CD4-positive, alpha-beta T cell treated with Interleukin-6 for 4 hours (primary cell): ENCODE measurements at places on chromosomes 5 and 9.

DNA sequence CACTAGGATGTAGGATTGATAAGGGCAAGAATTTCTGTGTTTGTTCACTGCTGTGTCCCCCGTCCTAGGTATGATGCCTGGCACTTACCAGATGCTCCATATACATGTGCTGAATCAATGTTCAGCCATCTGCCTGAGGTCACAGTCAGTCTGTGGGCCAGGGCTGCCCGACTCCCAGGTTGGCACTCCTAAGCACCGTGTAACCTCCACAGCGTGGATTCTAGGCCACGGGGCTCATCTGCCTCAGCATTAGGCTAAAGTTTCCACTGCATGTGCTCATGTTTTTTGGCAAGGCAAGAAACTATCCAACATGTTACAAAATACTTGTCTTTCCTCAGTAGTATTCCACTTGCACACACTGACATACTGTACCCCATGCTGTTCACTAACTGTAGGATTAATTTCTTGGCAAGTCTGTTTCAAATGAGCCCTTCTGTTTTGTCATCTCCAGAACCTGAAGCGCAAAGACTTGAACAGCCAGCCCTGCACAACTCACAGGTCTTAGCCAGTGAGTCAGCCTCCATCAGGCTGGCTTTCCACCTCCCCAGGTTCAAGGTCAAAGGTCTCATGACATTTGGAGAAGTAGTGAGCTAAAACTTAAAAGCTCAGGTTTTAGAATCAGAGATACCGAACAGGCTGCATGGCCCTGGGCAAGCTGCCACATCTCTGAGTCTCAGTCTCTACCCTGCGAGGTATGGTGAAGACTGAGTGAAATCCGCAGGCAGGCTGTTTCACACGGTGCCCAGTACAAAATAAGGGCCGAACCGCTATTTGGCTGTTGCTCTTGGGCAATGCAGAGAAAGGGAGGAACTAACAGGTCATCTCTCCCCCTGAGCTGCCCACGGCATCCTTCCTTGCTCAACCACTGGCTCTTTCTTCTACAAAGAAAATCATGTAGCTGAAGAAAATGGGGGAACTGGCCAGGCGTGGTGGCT is 7.2 kb downstream of the TOR1A start:
- DNase-seq, result no peak

DNA sequence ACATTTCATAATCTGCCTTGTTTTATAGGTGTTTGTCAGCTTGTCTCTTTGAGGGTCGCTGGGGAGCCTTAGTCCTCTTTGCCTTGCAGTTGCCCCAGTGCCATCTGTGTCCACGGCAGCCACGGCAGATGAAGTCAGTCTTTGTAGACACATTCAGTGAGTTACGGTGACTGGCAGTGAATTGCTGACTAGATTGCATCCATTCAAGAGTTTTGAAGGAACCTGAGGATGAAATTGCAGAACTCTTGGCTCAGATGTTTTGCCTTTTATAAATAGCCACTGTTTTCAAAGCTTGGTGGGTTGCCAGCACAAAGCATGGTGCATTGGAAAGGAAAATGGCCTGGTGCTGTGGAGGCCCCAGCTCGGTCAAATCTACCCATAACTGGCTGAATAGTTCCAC is 125.6 kb downstream of the TRIO start:
- DNase-seq, result no peak

DNA sequence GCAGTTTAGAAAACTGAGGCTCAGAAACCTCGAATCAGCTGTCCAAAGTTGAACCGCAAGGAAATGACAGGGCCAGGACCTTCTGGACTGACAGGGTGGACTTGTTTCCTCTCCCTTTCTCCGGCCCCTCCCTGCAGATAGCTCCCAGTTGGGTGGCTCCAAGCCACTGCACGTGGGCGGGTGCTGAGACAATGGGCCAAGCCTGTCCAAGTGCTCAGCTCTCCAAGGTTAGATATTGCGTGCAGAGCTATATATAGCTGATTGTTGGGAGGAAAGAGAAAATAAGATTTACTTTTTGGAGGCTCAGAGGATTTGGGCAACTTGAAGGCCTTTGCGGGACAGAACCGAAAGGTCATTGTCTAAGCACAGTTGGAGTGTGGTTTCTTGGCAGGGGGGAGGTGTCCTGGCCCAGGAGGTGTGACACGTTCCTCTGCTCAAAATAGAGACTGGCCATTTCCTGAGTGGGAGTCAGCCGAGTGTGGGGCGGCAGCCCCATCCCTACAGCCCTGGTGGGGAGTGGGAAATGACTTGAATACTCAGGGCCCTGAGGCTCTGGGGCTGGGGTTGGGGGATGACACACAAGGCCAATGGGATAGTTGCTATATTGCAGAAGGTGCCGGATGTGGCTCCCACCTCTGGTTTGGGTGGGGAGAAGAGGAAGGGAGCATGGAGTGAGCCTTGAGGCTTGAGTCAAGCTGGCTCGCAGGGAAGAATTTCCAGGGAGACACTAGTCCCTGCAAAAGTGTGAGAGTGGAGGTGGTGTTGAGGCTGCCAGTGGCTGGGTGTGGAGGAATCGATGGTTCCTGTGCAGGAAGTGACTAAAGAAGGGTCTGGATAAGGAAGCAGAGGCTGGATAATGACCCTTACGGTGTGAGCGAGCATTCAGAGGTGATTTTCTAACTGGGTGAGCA is 44.4 kb upstream of the SMAD5 start:
- DNase-seq, result no peak

GRCh38 chr5:113520429-113520828 is 6.9 kb downstream of the YTHDC2 start:
- no peak for DNase-seq

- no peak for DNase-seq
Observed at GRCh38 chr5:95026718-95027117, 258.2 kb downstream of the MCTP1 start.

GRCh38 chr9:125674981-125675973 is 31.7 kb downstream of the MAPKAP1 start:
- no peak for DNase-seq

DNA sequence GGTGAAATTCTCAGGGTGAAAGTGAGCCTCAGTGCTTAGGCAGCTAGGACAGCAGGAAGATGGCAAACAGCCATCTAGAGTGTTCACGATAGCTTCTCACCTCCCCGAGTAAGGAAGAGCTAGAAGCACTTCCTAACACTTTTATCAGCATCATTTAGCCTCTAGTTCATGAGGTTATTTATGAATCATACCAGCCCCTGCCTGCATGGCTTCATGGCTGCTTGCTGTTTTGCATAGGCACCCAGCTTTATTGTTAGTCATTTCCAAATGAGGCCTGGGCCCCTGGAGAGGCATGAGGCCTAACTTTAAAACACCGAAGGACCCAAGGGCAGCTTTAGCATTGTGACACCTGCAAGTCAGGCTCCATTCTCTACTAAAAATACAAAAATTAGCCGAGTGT is 134.9 kb upstream of the PANK3 start:
- no peak for DNase-seq

GRCh38 chr9:95780121-95780520 is 95.4 kb upstream of the ERCC6L2 start:
- no peak for DNase-seq

GRCh38 chr5:133930061-133930812 is 38.2 kb downstream of the C5orf15 start:
- peak; percentile 61 for DNase-seq

- DNase-seq, result no peak
Observed at GRCh38 chr5:133478199-133478985, 133.9 kb downstream of the FSTL4 start.

DNA sequence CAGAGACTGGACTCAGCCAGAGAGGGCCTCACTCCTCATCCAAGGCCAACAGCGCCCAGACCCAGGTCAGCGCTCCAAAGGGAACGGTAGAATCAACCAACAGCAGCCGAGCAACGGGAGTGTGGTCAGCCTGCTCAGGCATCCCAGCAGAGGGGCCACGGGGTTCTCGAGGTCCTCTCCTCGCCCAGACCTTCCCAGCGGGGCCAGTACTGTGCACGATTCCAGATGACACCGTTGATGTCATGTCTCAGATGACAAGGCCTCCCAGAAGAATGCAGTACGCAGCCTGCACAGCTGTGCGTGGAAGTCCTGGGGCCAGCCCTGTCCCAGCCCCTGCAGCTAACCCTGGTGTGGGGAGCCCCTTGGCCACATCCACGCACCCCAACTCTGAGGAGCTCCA is 141.0 kb upstream of the PPP1R26 start:
- DNase-seq, result no peak

- DNase-seq, result no peak
Observed at GRCh38 chr5:20618340-20618739, 630.3 kb upstream of the CDH18 start.

DNA sequence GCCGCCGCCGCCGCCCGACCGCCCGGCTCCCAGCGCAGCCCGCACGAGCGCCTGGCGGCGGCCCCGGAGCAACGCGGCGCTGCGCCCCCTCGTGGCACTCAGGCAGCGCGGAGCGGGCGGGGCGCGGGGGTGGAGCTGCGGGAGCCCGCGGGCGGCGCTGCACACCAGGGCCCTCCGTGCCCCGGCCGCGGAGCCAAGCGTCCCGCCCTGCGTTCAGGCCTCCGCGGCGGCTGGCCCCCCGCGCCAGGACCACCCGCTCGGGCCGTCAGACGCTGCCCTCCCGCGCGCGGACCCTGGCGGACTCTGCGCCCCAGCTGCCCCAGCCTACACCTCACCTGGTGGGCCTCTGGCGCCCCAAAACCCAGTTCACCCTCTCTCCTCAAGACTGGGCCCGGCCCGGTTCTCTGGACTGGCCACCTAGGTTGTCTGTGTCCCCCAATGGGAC is at the start of gene RASGEF1C:
Gene RASGEF1C, minus strand, starts transcription at position 75 of the 445 bp plus-strand sequence. CDS start 71,159 bp downstream, outside the sequence.
- DNase-seq, result peak; percentile 59

DNA sequence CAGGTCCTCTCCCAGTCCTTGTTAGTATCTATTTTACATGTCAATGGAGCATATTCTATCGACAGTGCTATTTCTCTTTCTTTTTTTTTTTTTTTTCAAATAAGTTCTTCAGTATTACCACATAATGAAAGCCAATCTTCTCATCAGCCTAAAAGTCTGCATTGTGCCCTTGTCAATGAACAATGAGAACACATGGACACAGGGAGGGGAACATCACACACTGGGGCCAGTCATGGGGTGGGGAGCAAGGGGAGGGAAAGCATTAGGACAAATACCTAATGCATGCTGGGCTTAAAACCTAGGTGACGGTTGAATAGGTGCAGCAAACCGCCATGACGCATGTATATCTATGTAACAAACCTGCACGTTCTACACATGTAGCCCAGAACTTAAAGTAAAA is 47.7 kb upstream of the TEX48 start:
- DNase-seq, result no peak

DNA sequence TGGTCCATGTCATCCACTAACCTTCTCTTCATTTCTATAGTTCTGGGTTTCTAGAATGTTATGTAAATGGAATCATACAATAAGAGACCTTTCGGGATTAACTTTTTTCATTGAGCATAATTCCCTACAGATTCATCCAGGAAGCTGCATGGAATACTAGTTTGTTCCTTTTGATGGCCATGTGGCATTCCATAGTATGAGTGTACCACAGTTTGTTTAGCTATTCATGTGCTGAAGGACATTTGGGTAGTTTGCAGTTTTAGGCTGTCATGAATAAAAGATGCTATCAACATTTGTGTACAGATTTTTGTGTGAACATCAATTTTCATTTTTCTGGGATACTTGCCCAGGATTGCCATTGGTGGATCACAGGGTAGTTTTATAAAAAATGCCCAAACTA is 6.8 kb upstream of the SPTLC1 start:
- DNase-seq, result no peak

- no peak for DNase-seq
Observed at GRCh38 chr5:21919414-21920022, 933.6 kb downstream of the CDH12 start.

DNA sequence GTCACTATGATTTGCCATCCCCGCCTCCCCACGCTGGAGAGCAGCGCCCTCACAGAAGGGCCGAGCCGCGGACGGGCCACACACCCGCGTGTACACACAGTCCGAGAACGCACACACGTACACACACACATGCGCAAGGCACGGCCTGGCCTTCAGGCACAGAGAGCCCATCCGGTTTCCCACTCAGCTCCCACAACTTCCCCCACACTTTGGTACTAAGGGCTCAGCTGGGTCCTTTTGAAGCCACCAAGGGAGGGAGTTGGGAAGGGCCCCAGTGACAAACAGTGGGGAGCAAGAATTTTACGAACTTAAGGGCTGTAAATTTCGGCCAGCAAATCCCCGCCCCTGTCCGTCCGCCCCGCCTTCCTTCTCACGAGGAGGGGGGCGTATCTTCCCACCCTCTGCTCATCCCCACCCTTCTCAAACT is 133.3 kb upstream of the HAND1 start:
- no peak for DNase-seq

DNA sequence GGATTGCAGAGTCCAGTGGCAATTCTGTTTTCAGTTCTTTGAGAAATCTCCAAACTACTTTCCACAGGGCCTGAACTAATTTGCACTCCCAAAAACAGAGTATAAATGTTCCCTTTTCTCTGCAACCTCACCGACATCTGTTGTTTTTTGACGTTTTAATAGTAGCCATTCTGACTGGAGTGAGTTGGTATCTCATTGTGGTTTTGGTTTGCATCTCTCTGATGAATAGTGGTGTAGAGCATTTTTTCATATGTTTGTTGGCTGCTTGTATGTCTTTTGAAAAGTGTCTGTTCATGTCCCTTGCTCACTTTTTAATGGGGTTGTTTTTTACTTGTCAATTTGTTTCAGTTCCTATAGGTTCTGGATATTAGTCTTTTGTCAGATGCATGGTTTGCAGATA is 72.6 kb downstream of the PALM2AKAP2 start:
- DNase-seq, result no peak

- DNase-seq, result no peak
Observed at GRCh38 chr5:98847054-98847453, 73.6 kb downstream of the RGMB start.

- DNase-seq, result no peak
Observed at GRCh38 chr9:114799925-114800324, 5.9 kb downstream of the TNFSF15 start.

GRCh38 chr9:16032799-16033198 is 480.0 kb downstream of the CCDC171 start:
- no peak for DNase-seq

DNA sequence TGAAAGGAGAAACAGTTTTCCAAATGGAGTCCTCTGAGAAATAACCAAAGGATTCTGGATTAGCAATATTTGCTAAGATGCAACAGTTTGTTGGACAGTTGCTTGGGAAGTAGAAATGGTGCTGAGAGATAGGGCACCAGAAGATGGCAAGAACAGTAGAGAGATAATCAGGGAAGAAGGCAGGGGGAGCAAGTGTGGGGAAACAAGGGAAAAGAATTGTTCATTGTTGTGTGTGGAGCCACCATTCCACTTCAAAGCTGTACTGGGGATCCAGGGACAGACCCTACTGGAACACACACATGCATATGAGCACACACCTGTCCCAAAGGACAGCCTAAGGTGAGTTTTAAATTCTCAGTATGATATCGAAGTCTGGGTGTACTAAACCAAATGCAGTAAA is 152.5 kb downstream of the ZNF608 start:
- DNase-seq, result no peak

GRCh38 chr5:78693339-78693738 is 44.8 kb upstream of the LHFPL2 start:
- no peak for DNase-seq
